ENCODE measurements at places on chromosomes 7 and 10.

DNA sequence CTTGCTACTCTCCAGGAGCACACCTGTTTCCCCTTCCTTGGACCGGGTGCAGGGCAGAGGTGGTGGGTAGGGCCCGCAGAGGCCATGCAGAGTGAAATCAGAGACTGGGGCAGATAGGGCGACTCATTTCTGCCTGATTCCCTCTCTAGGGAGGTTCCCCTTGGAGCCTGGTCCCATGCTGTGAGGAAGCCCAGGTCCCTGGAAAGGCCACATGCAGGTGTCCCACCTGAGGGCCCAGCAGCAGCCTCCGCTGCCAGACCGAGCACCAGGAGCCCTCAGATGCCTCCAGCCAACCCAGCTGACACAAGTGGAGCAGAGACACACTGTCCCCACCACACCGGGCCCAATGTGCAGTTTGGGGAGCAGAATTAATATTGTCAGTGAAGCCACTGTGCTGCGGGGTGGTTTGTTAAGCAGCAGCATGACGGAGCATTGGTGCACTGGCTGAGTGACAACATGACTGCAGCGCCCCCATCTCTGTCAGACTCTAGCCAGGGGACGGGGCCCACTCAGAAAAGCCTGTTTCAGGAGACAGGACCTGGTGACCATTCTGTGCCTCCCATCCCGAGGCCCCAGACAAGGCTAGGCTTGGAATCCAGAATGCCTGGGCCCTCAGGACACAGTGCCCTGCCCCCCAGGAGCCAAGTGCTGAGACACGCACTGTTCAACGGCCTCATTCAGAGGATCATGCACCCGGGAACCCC, 30.4 kb upstream of the RET start:
- no peak for DNase-seq

DNA sequence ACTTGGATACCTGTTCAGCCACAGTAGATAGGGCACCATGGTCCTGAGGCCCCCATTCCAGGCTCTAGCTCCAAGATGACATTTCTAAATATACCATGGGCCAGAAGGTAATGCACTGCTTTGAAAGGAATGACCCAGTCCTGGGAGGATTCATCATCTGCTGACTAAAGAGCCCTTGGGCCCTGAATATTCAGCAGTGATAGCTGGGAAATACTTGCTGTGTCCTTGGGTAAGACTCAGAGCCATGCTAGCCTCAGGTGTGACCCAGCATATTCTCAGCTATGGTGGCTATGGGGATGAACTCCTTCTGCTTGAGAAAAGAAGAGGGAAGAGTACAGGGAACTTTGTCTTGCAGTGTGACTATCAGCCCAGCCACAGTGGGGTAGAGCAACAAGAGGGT, 21.3 kb upstream of the AGR2 start:
- DNase-seq: no peak

- DNase-seq: no peak
These were observed 611 bp downstream of the NDUFA5 start for GRCh38 chr7:123557016-123557397.

DNA sequence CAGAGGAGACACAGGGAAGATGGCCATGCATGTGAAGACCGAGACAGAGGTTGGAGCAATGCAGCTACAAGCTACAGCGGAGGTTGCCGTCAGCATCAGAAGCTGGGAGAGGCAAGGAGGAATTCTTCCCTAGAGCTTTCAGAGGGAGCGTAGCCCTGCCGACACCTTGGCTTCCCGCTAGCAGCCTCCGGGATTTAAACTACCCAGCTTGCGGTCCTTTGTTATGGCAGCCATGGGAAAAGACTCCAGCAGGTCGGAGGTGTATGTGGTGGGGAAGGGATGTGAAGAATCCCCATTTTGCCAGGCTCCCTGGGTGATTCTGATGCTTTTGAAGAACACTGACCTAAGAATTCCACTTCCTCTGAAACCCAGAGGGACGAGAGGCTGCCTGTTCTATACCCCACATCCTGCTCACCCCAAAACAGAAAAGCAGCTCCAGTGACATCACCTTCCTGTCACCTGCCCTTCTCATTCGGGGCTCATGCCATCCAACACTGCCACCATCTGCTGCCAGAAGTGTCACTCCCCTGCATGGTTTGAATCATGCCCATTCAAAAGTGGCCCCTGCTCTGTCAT, 3.3 kb upstream of the SEPHS1 start:
- no peak for DNase-seq

DNA sequence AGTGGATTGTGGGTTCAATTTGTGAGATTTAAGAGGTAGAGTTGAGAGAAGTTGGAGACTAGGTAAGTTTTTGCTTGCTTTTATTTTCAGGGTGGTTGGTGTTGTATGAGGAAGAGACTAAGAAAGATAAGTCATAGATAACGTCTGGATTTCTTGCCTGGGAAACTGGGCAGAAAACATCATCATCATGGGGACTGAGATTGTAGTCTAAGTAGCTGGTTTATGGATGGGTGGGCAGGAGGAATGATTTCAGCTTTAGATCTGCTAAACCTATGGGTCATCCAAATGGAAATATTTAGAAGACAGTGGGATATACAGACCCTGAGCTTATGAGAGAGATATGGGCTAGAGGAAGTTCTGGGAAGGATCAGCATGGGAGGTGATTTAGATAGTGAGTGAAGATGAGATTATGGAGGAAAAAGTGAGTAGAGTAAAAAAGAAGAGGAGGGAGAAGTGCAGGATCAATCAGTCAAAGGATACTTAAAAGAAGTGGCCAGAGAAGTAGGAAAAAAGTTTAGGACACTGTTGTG, 169.8 kb downstream of the WNT2 start:
- DNase-seq: no peak

GRCh38 chr10:58715061-58715460, 202.4 kb downstream of the BICC1 start:
- DNase-seq: no peak

DNA sequence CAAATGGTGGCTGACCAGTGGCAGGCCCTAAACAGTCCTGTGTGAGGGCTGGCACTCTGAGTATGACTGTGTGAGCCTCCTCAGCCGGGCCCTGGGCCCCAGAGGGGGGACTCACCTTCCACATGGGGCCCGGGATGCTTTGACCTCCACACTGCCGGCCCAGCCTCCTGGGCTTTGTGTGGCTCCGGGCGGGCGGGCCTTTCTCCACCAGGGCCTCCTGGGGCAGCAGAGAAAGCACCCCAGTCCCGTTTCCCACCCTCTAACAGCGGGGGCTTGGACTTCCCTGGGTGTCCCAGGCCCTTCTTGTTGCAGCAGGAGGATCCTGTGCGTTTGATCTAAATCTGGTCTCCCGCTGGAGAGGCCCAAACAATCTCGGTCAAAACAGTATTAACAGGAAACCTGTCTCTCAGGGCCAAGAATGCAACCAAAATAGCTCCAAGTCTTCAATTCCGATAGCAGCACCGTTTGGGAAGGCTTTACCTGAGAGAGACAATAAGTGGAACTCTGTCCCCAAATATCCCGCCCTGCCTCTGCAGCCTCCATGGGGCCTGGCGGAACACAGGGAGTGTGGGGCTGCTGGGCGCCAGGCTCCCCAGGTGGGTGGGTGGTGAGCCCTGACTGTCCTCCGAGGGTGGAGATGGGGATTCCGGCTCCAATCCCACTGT, 104.8 kb upstream of the ZNF32 start:
- DNase-seq: no peak

GRCh38 chr10:5476918-5477525, 22.3 kb downstream of the CALML5 start:
- DNase-seq: no peak

DNA sequence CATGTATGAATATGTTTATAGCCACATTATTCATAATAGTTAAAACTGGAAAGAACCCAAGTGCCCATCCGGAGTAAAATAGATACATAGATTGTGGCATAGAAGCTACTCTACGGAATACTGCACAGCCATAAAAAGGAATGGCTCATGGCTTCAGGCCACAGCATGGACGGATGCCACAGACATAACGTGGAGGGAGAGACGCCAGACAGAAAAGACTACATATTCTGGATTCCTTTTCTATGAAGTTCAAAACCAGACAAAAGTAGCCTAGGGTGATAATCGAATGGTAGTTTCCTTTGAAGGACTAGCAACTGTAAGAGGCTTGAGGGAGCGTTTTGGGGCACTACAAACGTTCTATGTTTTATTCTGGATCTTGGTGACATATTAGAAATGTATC, 58.9 kb upstream of the FOXI2 start:
- no peak for DNase-seq

All from AG09309 (cell line).